Ovary (tissue), 10 donors: ENCODE measurements at places on chromosomes 2 and 18. TPM values are rescaled to one million over a fixed set of nuclear protein-coding genes. Genes with fewer than 3 reads are reported as not detected.

UPP2 gene
- polyA plus RNA-seq, result not detected

DSG4 gene
- polyA plus RNA-seq, result not detected

MAPRE3 gene
- polyA plus RNA-seq, result 34.3 TPM

ALS2 gene
- polyA plus RNA-seq, result 11.4 TPM

LINC00305 gene
- 0.12 TPM for polyA plus RNA-seq

NDC80 gene
- polyA plus RNA-seq, result 0.57 TPM

ALPG gene
- polyA plus RNA-seq, result 0.02 TPM

SCN2A gene
- polyA plus RNA-seq, result 0.15 TPM

GRHL1 gene
- 0.32 TPM for polyA plus RNA-seq

IL1RL1 gene
- polyA plus RNA-seq, result 2.1 TPM

ESPNL gene
- polyA plus RNA-seq, result 1.2 TPM

AKAIN1 gene
- polyA plus RNA-seq, result not detected
